Cerebellar nuclear complex (tissue), 1 donor: ENCODE measurements at places on chromosomes 4 and X.

GRCh38 chr4:22780797-22781196 lies 88.1 kb downstream of the GBA3 start:
- DNase-seq, result no peak

GRCh38 chr4:52959541-52959940 lies 97.4 kb downstream of the RASL11B start:
- no peak for DNase-seq

GRCh38 chr4:180598281-180598680 lies 1644.9 kb upstream of the TENM3 start:
- DNase-seq, result no peak

- DNase-seq, result no peak
Observed at GRCh38 chr4:73087871-73088270, 18.4 kb upstream of the COX18 start.

DNA sequence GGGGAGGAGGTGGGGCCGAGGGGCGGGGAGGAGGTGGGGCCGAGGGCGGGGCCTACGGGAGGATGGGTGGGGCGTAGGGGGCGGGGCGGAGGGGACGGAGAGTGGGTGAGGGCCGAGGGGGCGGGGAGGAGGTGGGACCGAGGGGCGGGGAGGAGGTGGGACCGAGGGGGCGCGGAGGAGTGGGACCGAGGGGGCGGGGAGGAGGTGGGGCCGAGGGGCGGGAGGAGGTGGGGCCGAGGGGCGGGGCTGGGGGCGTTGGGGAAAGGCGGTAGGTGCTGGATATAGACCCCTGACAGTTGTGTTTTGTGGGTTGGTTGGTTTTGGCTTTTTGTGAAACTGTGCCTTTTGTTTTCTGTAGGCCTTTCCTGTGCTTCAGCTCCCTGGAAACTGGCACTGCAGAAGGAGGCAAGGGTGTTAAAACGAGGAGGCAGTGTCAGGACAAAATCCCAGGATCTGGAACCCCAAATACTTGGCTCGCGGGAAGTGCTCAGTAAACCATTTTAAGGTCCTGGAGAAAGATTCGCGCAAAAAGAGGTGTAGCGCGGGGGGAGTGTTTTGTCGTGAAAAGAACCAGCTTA lies 580 bp upstream of the MMGT1 start:
- no peak for DNase-seq

- DNase-seq, result no peak
Observed at GRCh38 chr4:34628471-34628870, 1615.8 kb downstream of the ARAP2 start.

GRCh38 chr4:139645458-139645857 lies 20.2 kb upstream of the MGST2 start:
- DNase-seq, result no peak

- DNase-seq, result no peak
Observed at GRCh38 chr4:123649645-123650391, 253.2 kb downstream of the SPRY1 start.

- no peak for DNase-seq
Observed at GRCh38 chrX:258291-259040, 22.7 kb upstream of the PLCXD1 start.

DNA sequence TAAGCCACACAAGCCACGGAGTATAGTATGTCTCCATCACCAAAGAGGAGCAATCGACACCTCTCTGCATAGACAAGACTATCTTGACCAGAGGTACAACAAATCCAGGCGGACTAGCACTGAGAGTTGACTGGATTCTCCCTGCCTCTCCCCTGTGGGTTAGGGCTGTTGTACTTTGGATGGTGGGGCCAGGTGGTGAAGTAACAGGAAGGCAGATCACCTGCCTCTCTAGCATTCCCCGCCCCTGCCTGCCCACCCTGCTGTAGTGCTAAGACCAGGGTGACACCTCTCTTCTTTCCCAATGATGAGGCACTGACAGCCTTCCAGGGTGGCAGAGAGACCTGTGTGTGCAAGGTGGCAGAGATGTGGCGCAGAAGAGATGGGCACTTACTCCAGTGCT lies 47.5 kb upstream of the TRIM2 start:
- DNase-seq, result no peak

- no peak for DNase-seq
Observed at GRCh38 chr4:107279733-107280132, 243.6 kb upstream of the DKK2 start.

GRCh38 chr4:84394386-84394785 lies 104.7 kb downstream of the NKX6-1 start:
- no peak for DNase-seq

GRCh38 chrX:67289055-67289499 lies 254.7 kb upstream of the AR start:
- DNase-seq, result no peak

- no peak for DNase-seq
Observed at GRCh38 chr4:7183161-7183560, 9.2 kb upstream of the SORCS2 start.

DNA sequence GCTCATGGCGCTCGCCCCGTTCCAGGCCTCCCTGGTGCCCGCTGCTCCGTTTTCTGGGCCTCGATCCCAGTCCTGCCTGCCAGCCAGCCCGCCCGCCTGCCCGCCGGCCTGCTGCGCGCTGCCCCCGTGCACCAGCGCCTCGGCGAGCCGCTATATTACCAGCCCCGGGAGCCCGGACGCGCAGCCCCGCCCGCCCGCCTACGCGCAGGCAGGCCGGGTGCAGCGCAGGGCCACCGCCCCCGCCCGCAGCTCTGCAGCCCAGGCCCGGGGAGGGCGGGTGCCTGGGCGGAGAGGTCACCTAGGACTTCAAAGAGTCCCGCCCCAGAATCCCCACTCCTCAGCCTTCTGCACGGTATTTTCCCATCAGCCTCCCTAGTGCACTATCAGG lies at the start of gene MAOB:
Gene MAOB (minus strand): TSS at position 157 of the 388 bp plus-strand sequence. CDS start 151 bp downstream, at position 6.
- no peak for DNase-seq

DNA sequence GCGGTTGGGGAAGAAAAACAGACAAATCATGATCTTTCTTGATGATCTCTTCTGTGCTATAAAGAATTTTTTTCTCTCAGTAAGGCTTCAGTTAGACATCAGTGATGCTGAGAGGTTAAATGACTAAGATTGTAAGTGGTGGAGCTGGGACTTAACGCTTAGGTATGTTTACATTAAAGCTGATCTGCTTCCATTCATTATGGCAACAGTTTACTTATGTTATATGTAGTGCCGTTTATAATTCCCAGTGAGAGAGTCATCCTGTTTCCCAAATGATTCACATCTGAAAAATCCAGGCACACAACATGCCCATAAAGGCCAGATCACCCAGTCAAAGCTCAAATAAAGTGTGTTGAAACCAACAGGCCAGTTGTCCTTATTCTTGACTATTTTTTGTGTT lies 50.1 kb downstream of the CENPVL3 start:
- no peak for DNase-seq

- no peak for DNase-seq
Observed at GRCh38 chrX:138150709-138151108, 560.8 kb downstream of the FGF13 start.

DNA sequence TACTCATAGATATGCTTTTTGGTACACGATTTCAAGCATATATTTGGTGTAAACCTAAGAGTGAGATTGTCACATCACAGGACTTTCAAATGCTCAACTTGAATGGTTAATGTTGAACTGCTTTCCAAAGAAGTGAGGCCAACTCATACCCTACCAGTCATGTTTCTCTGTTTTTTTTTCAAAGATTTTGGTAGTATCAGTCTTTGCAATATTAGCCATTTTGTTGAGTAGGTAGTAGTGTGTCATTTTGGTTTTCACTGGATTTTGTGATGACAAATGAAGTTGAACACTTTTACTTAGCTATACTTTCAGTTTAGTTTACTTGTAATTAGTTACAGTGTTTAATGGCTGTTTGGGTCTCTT lies 12.5 kb upstream of the HS3ST1 start:
- DNase-seq, result no peak

DNA sequence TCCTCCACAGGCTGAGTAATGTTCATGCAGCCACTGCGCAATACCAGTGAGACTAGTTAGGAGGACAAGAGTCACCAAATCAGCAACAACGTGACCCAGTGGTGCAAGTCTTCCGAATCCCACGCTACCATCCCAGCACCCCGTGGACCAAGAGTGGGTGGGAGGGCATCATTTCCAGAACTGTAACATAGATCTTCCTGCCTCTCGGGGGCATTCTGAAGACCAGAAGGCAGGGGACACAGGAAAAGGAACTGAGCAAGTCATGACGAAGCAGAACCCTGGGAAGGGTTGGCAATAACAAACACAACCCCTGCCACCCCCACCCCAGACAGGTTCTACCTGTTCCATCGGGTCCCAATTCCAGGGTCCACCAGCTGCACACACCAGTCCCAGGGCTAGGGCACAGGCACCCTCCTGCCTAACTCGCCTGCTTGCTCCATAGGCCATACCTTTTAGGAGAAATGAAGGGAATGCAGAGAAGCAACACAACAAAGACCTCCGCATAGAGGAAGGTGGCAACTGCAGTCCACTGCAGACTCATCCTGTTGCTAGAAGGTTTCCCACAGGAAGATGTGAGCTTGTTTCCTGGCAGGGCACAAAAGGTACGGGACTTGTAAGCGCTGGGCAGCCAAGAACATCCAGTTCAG lies 1.4 kb downstream of the BCAP31 start:
- no peak for DNase-seq

DNA sequence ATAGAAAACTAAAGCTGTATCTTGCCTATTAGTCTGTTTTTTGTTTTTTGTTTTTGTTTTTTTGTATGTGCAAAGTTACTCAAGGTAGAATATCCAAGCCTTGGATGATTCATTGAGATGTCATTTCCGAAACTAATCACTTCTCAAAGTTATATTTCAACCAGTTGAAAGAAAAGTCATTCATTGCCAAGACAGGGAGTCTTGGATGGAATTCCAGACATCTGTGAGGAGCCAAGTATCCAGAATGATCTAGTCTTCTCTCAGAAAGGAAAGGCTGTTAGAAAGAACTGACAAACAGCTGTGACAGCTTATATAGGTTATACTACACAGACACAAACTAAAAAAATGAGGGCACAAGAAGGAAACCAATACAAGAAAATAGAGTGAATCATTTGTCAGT lies 141.1 kb upstream of the NDST3 start:
- no peak for DNase-seq

GRCh38 chr4:1359144-1359501 lies 12.1 kb downstream of the UVSSA start:
- no peak for DNase-seq

- no peak for DNase-seq
Observed at GRCh38 chrX:13043938-13044337, 482 bp downstream of the FAM9C start.

DNA sequence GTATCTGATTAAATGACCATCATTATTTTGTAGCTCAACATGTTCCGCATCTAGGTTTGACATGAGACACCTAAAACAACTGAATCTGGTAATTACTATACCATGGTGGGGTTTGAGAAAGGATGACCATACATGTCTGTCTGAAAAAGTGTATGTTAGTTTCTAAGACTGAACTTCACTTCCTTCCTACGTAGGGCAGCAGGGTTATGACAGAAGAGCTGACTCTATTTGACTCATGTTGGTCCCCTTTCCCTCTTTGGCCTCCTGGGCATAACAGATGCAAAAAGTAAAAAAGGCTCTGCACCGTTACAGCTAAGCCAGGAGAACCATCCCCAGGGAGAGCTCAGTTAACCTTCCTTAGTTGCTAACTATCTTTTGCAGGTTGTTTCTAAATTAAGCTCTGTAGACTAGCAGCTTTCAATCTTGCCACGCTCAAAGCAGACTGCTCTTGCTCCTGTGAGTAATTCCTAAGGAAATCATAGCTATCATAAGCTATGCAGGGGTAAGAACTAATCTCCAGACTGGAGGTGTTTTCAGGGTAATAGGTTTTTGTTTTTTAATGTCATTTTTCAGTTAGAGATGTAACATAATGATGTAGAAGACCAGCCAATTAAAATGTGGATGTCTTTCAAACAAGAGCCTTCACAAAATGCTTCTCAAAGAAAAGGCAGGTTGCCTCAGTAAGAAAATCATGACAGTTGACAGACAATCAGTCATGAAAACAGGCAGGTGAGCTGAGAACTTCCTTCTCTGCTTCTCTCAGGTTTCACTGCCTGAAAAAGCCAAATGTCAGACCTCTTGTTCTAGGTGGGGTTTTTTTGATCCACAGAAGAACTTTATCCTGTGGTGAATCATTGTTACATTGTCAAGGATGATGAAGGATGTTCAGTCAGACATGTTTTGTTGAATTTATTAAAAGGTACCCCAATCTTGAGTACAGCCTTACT lies 66.9 kb upstream of the DAPP1 start:
- no peak for DNase-seq

GRCh38 chr4:125303058-125303457 lies 11.7 kb upstream of the FAT4 start:
- no peak for DNase-seq

DNA sequence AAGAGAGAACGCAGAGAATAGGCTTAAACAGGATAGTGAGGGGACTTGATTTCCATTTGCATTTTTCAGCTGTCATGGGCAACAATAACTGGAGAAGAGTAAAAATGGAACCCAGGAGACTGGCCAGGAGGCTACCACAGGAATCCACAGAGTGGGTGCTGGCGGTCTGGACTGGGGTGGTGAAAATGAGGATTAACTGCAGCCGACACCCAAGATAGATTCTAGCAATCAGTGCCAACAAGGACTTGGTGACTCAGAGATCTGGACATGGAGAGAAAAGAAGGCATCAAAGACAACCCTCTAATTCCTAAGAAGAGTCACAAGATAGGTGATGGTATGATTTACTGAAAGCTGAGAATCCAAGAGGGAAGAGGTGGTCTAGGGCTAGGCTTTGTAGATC lies 102.8 kb downstream of the ATP8A1 start:
- DNase-seq, result no peak

DNA sequence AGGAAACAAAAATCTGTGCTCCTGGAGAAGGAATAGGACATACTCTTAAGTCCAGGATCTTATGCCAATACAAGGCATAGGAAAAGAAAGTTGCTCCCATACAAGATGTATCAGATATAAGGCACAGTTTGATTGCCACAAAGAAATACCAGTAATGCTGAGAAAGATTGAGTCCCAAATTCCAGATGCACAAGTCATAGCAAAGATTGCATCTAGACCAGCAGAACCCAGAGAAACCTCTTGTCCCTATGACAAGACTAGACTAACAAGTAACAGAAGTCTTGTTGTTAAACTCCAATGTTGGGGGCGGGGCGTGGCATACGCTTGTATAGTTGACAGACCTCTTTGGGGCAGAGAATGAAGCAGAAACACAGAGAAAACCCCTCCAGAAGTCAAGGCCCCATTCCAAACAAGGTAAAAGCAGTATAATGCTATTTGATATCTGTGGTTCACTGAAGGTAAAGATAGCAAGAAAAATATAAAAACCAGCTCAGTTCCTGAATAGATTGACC lies 671.5 kb upstream of the GRIA3 start:
- DNase-seq, result no peak

DNA sequence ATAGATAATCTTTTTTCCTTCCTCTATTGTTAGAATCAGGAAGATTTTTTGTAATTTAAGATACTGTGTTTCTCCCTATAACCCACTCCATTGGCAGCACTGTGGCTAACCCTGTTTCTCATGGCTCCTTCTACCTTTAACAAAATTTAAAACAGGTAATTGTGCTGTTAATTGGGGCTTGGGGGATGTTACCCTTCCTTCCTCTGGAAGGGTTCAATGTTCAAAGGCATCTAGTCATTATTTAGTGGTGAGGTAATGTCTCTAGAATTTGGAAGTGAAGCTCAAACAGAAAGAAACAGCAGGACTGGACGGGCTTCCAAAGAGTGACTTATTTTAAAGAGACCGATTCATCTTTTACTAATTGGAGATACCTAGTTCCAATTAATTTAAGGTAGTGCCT lies 166.4 kb downstream of the TRIML1 start:
- DNase-seq, result no peak
